GM23248 (cell line): ENCODE measurements at places on chromosomes 4 and X. TPM values are rescaled to one million over a fixed set of nuclear protein-coding genes. Genes with fewer than 3 reads are reported as not detected.

The PABPC5 gene
- total RNA-seq, result 3.8 and 5.3 TPM in 2 replicates

The CSTF2 gene
- total RNA-seq, result 11.8 and 12.3 TPM in 2 replicates

The NAP1L2 gene
- total RNA-seq, result not detected in 2 replicates

DNA sequence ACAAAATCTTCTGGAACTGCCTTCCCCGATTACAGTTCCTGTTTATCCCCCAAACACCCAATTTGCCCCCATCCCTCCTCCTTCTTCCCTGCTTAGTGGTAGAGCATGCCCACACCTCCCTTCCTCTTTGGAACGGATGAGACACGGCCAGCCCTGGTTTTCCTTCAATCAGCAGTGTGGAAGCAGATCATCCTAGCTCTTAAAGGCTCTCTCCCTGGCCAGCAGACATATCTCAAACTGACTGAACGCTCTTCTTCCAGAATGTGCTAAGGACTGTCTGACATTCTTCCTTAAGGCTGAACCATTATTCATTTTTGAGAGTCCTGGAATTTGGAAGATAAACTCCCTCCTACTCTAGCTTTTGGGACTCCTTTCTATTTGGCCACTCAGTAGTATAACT is 161.1 kb downstream of the TRIML1 start:
- no peaks in the 10 kb centered on the region for H3K36me3 ChIP-seq
- no peak for DNase-seq
- H3K4me1 ChIP-seq, result no peaks in the 10 kb centered on the region
- H3K27ac ChIP-seq, result no peak overlapping the region
- no peak overlapping the region for H3K4me3 ChIP-seq
- no peaks in the 10 kb centered on the region for H3K27me3 ChIP-seq

The CXCL9 gene
- total RNA-seq, result not detected in 2 replicates

DNA sequence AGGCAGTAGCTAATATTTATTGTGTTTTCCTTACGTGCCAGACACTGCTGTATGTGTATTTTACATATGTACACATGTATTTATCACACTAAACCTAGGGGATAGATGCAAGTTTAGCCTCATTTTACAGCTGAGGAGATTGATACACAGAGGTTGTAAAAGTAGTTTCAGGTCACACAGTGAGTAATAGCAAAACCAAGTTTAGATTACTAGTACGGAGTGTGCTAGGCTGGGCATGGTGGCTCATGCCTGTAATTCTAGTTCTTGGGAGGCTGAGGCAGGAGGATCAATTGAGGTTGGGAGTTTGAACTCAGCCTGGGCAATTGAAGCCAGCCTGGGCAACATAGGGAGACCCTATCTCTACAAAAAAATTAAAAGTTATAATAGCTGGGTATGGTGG is 701.1 kb upstream of the ATOH1 start:
- no peak for DNase-seq
- no peak overlapping the region for H3K4me3 ChIP-seq
- no peaks in the 10 kb centered on the region for H3K27me3 ChIP-seq

DNA sequence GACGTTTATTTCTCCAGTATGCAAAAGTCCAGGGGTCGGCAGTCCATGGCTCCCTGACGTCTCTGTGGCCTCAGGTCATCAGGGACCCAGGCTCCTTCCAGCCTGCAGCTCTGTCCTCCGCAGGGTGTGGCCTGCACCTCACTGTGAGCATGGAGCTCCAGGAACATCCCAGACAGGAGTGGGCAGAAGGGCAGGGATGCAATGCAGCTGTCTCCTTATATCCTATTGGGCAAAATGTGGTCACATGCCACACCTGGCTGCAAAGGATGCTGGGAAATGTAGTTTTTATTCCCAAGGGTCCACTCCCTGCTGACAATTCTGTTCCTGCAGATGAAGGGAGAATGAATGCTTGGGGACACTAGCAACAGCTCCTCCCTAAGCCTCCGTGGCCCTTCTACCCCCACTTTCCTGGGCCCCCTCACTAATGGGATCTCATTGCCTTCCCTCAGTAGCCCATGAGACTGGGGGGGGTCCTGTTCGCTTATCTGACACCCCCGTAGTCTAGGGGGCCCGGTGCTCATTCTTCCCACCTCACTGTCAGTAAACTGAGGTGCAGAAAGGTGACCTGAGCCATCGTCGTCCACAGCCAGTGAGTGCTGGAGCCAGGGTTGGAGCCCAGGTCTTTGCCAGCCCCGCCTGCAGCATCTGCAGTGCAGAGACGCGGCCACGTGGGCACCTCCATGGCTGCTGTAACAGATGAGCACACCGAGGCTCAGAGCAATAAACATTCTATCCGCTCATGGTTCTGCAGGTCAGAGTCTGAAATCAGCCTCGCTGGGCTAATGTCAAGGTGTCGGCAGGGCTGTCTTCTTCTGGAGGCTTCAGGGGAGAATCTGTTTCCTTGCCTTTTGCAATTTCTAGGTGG is 5.9 kb upstream of the GRPEL1 start:
- H3K36me3 ChIP-seq, result no peaks in the 10 kb centered on the region
- no peak overlapping the region for H3K4me3 ChIP-seq
- DNase-seq, result peak; percentile 65
- no peaks in the 10 kb centered on the region for H3K27me3 ChIP-seq
- no peaks in the 10 kb centered on the region for H3K4me1 ChIP-seq

- H3K27me3 ChIP-seq, result no peaks in the 10 kb centered on the region
- no peak overlapping the region for H3K27ac ChIP-seq
- no peaks in the 10 kb centered on the region for H3K4me1 ChIP-seq
- H3K36me3 ChIP-seq, result no peaks in the 10 kb centered on the region
Observed at GRCh38 chrX:134206221-134206620, 30.8 kb upstream of the CCDC160 start.

- no peaks in the 10 kb centered on the region for H3K4me1 ChIP-seq
- peaks cover 11% of the 10 kb centered on the region; the same call in 1 of the 2 replicates for H3K27me3 ChIP-seq
- DNase-seq, result peak; percentile 33
- H3K27ac ChIP-seq, result no peak overlapping the region
- H3K36me3 ChIP-seq, result no peaks in the 10 kb centered on the region
Observed at GRCh38 chr4:148962539-148963290, 520.5 kb upstream of the NR3C2 start.

- no peaks in the 10 kb centered on the region for H3K4me1 ChIP-seq
- H3K4me3 ChIP-seq, result no peak overlapping the region
- DNase-seq, result peak; percentile 70
- no peak overlapping the region for H3K27ac ChIP-seq
- no peaks in the 10 kb centered on the region for H3K36me3 ChIP-seq
Observed at GRCh38 chr4:72505314-72505744, 63.7 kb downstream of the ADAMTS3 start.

The FRMPD4 gene
- total RNA-seq, result not detected in 2 replicates

DNA sequence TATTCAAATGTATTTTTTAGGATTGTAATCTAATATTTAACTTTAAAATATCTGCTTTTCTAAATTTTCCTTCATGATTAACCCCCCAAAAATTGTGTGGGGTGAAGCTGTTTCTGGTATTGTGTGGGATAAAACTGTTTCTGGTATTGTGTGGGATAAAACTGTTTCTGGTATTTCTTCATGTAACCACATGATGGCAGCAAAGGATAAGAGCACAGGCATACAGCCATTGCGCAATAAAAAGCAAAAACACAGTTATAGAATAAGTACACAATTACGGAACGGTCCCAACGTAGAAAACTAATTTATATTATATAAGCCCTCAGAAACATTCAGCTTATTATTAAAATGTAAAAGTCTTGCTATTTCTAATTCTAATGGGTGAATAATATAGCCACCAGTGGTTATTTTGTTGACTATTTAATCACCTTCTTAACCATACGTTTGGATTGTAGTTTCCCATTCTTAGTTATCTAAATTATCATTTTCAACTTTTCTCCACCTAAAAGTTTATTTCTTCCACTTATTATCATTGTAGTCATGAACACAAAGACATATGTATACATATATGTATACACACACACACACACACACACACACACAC is 333.9 kb upstream of the FSTL5 start:
- H3K36me3 ChIP-seq, result no peaks in the 10 kb centered on the region
- no peaks in the 10 kb centered on the region for H3K4me1 ChIP-seq
- no peak overlapping the region for H3K27ac ChIP-seq
- peak; percentile 72 for DNase-seq
- H3K27me3 ChIP-seq, result no peaks in the 10 kb centered on the region

The DCAF8L2 gene
- total RNA-seq, result not detected in 2 replicates

DNA sequence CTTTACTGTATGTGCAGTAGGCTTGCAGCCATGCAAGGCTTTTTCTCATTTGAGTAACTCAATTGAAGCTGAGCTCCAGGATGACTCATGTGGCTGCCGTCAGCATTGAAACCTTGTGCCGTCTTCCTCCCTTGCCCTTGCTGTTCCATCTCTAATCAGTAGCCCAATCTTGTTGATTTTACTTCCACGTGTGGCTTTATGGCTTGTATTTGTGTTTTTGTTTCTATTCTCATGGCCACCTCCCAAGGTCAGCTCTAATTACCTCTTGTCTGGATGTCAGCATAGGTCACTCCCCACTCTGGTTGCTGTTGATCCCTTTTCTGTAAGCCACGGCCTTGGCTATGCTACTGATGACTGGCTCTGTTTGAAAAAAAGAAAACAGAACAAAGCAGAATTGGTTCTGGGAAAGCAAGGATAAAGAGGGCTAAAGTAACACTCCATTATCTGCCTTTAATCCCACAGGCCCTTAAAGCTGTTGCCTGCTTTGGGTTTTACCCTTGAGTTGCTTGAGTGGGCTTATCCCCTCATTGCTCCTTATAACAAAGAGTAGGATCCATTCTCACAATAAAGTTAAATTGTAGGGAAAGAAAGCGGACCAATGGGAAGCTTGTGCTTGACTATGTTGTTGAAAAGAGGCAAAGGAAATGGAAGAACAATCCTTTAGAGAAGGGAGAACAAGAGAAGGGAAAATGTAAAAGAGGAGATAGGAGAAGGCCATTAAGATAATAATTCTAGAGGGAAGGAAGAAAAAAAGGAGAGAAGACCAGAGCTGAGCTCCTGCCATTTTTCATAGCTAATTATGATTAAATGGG is 173.9 kb upstream of the PGRMC2 start:
- peak; percentile 93 for DNase-seq
- H3K27ac ChIP-seq, result peak overlapping the region; percentile 72
- no peaks in the 10 kb centered on the region for H3K36me3 ChIP-seq
- no peak overlapping the region for H3K4me3 ChIP-seq

GRCh38 chr4:164892018-164892417 is 15.0 kb downstream of the APELA start:
- H3K27me3 ChIP-seq, result no peaks in the 10 kb centered on the region; the same call in 1 of the 2 replicates
- H3K27ac ChIP-seq, result no peak overlapping the region
- no peak overlapping the region for H3K4me3 ChIP-seq
- no peaks in the 10 kb centered on the region for H3K36me3 ChIP-seq
- DNase-seq, result no peak

The TENM3 gene
- total RNA-seq, result 8.1 and 16.3 TPM in 2 replicates

DNA sequence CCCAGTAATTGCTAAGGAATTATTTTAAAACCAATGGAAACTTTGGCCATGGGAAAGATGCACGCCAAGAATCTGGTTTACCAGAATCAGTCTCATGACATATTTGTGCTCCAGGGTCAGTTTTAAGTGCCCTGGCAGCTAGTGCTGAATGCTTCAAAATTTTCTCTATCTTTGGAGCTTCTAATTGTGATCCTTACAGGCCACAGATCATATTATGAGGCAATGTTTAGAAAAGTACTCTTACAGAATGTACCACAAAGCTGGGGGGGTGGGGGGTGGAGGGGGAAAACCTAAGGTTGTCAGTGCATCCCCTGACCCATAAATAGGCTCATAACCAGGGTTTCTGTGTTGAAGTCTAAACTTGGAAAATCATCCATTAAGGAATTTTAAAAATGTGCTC is 514.5 kb downstream of the INPP4B start:
- DNase-seq, result no peak
- H3K27ac ChIP-seq, result no peak overlapping the region
- H3K4me1 ChIP-seq, result no peaks in the 10 kb centered on the region
- H3K4me3 ChIP-seq, result no peak overlapping the region
- no peaks in the 10 kb centered on the region for H3K36me3 ChIP-seq
- no peaks in the 10 kb centered on the region for H3K27me3 ChIP-seq

- H3K27me3 ChIP-seq, result peaks cover 18% of the 10 kb centered on the region
- H3K36me3 ChIP-seq, result no peaks in the 10 kb centered on the region
- no peak overlapping the region for H3K4me3 ChIP-seq
- DNase-seq, result no peak
Observed at GRCh38 chrX:107448625-107448997, 841 bp upstream of the FRMPD3 start.

The SHROOM4 gene
- 1.1 and 1.7 TPM in 2 replicates for total RNA-seq

DNA sequence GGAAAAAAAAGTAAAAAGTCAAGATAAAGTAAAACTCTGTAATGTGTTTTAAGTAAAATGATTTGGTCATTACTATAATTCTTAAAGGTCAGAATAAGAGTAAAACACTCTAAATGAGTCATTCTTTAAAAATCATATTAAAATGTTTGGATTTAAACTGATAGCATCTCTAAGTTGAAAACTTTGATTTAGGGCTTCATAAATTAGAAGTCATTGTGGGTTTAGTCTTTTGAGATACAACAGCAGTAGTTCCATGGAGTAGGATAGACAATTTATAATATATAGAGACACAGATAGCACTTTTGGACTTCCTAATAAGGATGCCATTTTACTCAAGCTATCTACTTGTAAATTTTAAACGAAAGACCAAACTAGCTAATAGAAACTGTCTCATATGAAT is 77.1 kb upstream of the PABPC4L start:
- H3K4me3 ChIP-seq, result no peak overlapping the region
- no peaks in the 10 kb centered on the region for H3K4me1 ChIP-seq
- no peaks in the 10 kb centered on the region for H3K36me3 ChIP-seq
- DNase-seq, result no peak
- H3K27ac ChIP-seq, result no peak overlapping the region

GRCh38 chr4:79872738-79873137 is 200.3 kb downstream of the ANTXR2 start:
- H3K4me1 ChIP-seq, result no peaks in the 10 kb centered on the region
- no peaks in the 10 kb centered on the region for H3K27me3 ChIP-seq
- no peak overlapping the region for H3K4me3 ChIP-seq
- no peak for DNase-seq

The HEPH gene
- total RNA-seq, result 28.2 and 42.4 TPM in 2 replicates

DNA sequence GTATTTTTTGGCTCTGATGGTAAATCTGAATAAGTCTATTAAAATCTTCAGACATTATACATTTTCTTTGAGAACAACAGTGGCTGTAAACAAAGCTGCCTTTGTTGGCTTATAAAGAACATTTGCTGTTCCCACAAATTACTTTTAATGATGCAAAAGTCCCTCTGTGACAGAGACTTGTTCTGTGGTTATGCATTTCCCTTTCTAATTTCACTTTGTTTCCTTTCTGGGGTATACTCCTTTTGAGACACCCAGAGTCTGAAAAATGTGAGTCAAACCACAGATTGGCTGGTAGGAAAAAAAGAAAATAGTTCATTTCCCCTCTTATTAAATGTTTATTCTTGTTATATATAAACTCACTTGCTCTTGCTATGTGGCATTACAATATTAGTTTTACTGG is 402.4 kb downstream of the PACRGL start:
- no peaks in the 10 kb centered on the region for H3K36me3 ChIP-seq
- no peaks in the 10 kb centered on the region for H3K27me3 ChIP-seq
- no peak overlapping the region for H3K27ac ChIP-seq

The TCEANC gene
- 2.2 and 4.3 TPM in 2 replicates for total RNA-seq

GRCh38 chrX:41542536-41542935 is 95.4 kb downstream of the NYX start:
- H3K27ac ChIP-seq, result no peak overlapping the region
- no peak for DNase-seq
- no peaks in the 10 kb centered on the region for H3K36me3 ChIP-seq
- H3K4me3 ChIP-seq, result no peak overlapping the region
- H3K4me1 ChIP-seq, result no peaks in the 10 kb centered on the region; the same call in 1 of the 2 replicates
- H3K27me3 ChIP-seq, result no peaks in the 10 kb centered on the region
